ENCODE measurements at places on chromosomes 16 and 17. TPM values are rescaled to one million over a fixed set of nuclear protein-coding genes. Genes with fewer than 3 reads are reported as not detected.

Gene JPH3
- total RNA-seq: not detected

Gene COX6A2
- not detected for total RNA-seq

Gene SLC5A10
- total RNA-seq: not detected

Gene ENPP7
- not detected for total RNA-seq

Gene HSD11B2
- total RNA-seq: not detected

Gene HCRT
- not detected for total RNA-seq

Gene CHST5
- 0.25 TPM for total RNA-seq

Gene SEZ6L2
- total RNA-seq: 34.7 TPM

Gene DNAH17
- total RNA-seq: not detected

Gene CDC27
- total RNA-seq: 91.5 TPM

All from GM23248 (cell line).